ENCODE measurements at places on chromosomes 13 and 19.
A peak's percentile ranks its signal among the peaks of the same experiment; 100 is the strongest.

DNA sequence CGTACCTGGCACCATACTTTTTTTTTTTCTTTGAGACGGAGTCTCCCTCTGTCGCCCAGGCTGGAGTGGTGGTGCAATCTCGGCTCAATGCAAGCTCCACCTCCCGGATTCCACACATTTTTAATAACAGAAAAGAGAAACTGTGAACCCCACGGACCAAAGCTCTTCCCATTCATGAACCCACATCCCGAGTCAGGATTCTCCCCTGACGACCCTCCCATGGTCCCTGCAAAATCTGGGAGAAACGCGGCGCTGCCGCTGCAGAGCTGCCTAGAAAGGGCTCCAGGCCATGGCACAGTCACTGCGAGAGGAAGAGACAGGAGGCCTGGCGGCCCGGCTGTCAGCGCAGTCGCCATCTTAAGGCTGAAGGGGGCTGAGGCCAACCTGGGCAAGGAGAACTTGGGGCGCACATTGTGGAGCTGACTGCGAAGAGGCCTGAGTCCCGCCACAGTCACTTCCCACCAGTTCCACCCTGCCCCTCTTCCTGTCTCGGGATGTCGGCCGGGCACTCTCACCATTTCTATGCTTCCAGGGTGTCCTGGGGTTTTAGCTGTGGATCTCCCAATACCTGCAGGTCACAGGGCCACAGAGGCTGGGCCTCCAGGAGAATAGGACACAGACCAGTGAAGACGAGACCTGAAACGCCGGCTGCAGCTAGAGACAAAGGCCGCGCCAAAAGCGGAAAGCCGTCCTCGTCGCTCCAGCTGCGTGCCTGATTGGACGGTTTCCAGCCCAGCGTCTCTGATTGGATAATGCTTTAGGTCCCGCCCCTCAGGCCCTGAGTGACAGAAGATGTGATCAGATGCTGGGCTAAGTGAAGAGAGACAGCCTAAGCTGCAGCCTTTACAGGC lies 71.0 kb downstream of the ZNF486 start:
- peak; percentile 75 for DNase-seq

GRCh38 chr19:18605546-18606280 lies 886 bp downstream of the CRLF1 start:
- no peak for DNase-seq

GRCh38 chr19:58361900-58362271 lies 665 bp downstream of the ZNF497 start:
- DNase-seq = no peak

GRCh38 chr13:77299587-77299986 lies 27.3 kb downstream of the MYCBP2 start:
- no peak for DNase-seq

GRCh38 chr13:77460195-77460594 lies 75.3 kb upstream of the SCEL start:
- DNase-seq = no peak

DNA sequence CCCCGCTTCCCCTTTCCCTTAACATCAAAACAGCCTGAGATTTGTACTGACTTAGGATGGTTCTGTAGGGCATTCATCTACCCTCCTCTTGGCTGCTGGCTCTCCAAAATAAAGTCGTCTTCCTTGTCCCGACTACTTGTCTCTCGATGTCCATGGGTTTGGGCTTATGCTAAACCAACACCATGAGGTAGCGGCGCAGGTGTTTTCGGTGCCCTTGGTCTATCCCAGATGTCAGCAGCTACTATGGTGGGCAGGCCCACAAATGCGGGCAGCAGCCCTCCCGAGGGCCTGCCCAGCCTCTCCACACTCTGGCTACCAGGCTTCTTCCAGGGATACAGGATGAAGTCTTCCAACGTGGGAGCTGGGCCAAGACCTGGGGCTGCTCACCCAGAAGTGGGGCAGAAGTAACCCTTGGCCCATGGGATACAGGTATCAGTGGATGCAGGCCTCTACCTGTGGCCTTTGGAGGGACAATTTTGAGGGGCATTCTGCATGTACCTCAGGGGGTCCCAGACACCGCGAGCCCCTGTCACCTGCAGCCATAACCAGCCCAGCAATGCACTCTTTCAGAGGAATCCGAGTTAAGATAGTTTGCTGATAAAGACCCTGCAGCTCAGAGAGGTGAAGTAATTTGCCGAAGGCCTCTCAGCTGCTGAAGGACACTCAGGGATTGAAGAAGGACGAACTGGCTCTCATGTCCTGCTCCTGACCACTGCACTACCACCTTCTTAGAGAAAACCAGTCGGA lies 47.8 kb upstream of the VSTM2B start:
- DNase-seq = no peak

DNA sequence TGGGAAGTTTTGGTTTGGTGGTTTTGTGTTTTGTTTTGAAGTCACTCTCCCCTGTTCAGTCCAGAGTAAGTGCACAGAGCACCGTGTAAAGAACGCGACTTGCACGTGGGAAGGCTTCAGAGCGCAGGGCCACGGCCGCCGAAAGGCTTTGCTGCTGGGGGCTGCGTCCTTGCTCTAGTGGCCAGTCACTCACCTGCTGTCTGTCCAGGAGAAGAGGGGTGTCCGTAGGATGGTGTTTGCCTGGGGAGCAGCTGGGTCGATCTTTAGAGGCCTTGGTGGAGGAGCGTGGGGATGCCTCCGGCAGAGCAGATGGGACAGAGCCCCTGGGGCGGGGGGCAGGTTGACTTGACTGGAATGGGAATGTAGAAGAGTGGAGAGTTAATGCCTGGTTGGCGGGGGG lies 116.6 kb upstream of the MCF2L start:
- DNase-seq = no peak

- DNase-seq = no peak
Observed at GRCh38 chr13:90049989-90050671, 1297.4 kb upstream of the MIR17HG start.

GRCh38 chr13:93268327-93269028 lies 41.9 kb downstream of the GPC6 start:
- no peak for DNase-seq

DNA sequence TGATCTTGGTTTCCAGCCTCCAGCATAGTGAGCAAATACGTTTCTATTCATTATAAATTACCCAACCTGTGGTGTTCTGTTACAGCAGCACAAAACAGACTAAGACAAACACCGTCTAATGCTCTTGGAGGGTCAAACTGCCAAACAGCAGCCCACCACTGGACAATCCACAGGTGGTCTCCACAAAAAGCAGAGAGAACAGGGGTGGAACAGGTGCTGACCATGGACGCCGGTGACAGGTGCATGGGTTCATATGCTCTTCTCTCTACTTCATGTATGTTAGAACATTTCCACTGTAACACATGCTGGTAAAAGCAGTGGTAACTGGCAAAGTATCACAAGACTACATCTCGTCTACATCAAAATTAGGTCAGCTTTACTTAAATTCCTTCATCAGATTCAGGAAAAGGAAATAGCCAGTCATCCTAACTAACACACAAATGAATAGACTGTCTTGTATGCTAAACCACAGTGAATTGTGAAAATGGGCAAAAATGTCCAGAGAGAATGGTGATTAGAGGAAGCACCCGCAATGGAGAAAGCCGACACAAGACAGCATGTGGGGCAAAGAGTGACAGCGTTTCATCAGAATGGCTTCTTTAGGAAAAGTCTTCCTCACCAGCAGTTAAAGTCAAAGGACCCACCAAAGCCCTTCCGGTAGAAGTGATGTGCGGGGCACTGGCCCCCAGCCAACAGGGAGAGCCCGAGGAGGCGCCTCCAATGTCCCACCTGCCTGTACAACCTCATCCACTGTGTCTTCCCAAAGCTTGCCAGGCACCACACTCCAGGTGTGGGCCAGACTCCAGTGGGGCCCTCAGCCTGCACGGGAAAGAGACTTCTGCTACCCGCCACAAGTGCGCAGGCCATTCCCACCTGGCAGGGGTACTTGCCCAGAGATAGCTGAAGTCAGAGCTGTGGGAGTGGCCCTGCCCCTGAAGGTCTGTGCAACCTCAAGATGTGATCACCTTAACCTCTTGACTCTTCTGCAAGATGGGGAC lies 6.5 kb downstream of the CARS2 start:
- DNase-seq = no peak

- DNase-seq = no peak
Observed at GRCh38 chr19:39381910-39382611, 8.8 kb downstream of the PAF1 start.

- no peak for DNase-seq
Observed at GRCh38 chr19:49438261-49438660, 3.1 kb downstream of the SLC17A7 start.

GRCh38 chr13:73544175-73544574 lies 485.4 kb downstream of the KLF5 start:
- no peak for DNase-seq

All from stimulated activated CD8-positive, alpha-beta memory T cell treated with anti-CD3 and anti-CD28 coated beads, Interleukin-4, amount 100 ng/mL, for 1 hour (primary cell).